Left lung (tissue), 14 donors: ENCODE measurements at places on chromosomes 5 and 9. TPM values are rescaled to one million over a fixed set of nuclear protein-coding genes. Genes with fewer than 3 reads are reported as not detected.
A peak's percentile ranks its signal among the peaks of the same experiment; 100 is the strongest.

TRAF2 gene
- total RNA-seq = 17.2 TPM

- no peaks in the 10 kb centered on the region for H3K27me3 ChIP-seq
- no peak overlapping the region for H3K4me3 ChIP-seq
- no peaks in the 10 kb centered on the region for H3K36me3 ChIP-seq
- DNase-seq = no peak
- H3K4me1 ChIP-seq = peaks cover 19% of the 10 kb centered on the region
Observed at GRCh38 chr9:134053941-134054761, 13.7 kb downstream of the BRD3 start.

CDKN2A gene
- total RNA-seq = 1.6 TPM

DNA sequence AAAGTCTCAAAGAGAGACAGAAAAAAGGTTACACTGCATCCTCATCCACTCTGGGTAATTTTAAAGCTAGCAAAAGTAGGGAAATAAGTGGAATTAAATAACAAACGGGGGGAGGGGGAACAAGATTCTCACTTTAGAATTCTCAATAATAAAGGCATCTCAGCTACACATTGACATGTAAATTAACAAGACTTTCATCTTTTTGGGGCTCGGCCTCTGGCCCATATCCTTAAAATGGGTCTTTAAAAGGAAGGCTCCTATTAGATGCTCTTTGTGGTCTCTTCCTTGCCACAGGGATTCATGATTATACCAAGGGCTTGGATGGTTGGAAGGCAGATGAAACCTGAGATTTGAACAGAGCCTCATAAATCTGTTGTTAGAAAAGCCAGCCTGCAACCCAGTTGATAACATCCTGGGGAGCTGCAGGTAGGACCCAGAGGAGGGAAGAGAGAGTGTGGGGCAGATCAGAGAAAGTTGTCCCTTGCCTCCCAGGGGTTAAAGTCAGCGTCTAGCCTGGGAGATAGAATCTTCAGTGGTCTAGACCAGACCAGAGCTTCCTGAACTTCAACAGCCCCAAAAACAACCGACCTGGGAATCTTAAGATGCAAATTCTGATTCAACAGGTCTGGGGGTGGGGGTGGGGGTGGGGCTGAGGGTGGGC is 135.9 kb downstream of the GCNT1 start:
- peaks cover 28% of the 10 kb centered on the region for H3K4me1 ChIP-seq
- no peak overlapping the region for H3K4me3 ChIP-seq
- no peak for DNase-seq
- no peaks in the 10 kb centered on the region for H3K36me3 ChIP-seq
- H3K27me3 ChIP-seq = no peaks in the 10 kb centered on the region

DNA sequence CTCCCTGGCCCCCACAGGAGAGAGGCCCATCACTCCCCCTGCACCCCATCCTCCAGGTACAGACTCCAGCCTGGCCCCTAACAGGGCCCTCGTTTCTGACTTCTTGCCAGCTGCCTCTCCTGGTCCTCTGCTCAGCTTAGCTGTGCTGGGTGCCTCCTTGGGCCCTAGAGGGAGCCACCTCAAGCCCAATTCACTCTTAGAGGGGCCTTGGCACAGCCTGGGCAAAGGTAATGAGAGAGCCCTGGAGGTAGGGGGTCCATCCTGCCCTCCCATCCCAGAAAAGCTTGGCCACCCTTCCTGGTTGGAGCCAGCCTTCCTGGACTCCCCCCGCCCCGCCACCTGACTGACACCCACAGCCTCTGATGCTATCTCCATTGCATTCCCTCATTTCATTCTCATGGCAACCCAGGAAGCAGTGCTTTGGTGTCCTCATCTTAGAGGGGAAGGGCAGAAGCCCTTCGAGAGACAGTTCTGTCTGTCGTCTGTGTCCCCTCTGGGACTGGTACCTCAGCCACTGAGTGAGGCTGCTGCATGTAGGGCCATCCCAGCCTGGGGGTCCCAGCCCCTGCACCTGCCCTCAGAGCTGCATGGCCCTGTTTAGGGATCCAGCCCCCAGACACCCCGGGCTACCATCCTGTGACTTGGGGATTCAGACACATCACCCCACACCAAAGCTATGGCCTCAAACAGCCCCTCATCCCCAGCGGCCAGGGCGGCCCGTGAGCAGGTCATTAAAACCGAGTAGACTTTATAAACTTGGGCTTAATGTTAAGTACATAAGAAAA is 95.5 kb downstream of the BARX1 start:
- peaks cover 12% of the 10 kb centered on the region for H3K27me3 ChIP-seq
- no peaks in the 10 kb centered on the region for H3K4me1 ChIP-seq
- no peak overlapping the region for H3K4me3 ChIP-seq
- no peak for DNase-seq
- H3K27ac ChIP-seq = no peak overlapping the region

PIP5KL1 gene
- 3.8 TPM for total RNA-seq

- H3K4me1 ChIP-seq = no peaks in the 10 kb centered on the region
- no peaks in the 10 kb centered on the region for H3K36me3 ChIP-seq
- no peak overlapping the region for H3K27ac ChIP-seq
- no peak for DNase-seq
- H3K4me3 ChIP-seq = no peak overlapping the region
Observed at GRCh38 chr5:82364497-82364896, 86.3 kb upstream of the RPS23 start.

ELAVL2 gene
- total RNA-seq = 0.35 TPM

- no peaks in the 10 kb centered on the region for H3K4me1 ChIP-seq
- peaks cover 11% of the 10 kb centered on the region for H3K27me3 ChIP-seq
- DNase-seq = peak; percentile 90
- peak overlapping the region; percentile 81 for H3K27ac ChIP-seq
- peaks cover 19% of the 10 kb centered on the region for H3K36me3 ChIP-seq
Observed at GRCh38 chr5:56950626-56951125, 1.2 kb downstream of the MIER3 start.

DNA sequence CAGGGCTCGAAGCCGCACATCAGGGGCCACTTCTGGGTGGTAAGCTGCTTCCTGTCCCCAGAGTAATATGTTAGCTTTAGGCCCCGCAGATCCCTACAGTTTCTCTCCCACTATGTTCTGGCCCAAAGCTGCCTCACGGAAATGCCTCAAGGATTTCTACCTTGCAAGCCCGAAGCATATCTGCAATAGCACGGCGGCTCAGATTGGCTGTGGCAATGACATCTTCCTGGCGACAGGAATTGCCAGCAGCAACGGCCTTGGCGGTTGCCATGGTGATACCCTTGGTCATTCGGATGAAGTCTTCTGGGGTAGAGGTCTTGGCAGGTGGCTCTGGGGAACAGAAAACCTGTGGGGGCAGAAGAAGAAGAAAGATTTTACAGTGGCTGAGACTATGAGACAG is 10.3 kb upstream of the TPM2 start:
- H3K4me3 ChIP-seq = no peak overlapping the region
- H3K4me1 ChIP-seq = peaks cover 7% of the 10 kb centered on the region
- H3K36me3 ChIP-seq = peaks cover 96% of the 10 kb centered on the region
- H3K27ac ChIP-seq = no peak overlapping the region
- H3K27me3 ChIP-seq = no peaks in the 10 kb centered on the region

GRCh38 chr5:39794513-39795210 is 369.9 kb upstream of the DAB2 start:
- no peak overlapping the region for H3K27ac ChIP-seq
- H3K27me3 ChIP-seq = no peaks in the 10 kb centered on the region
- H3K36me3 ChIP-seq = no peaks in the 10 kb centered on the region
- H3K4me1 ChIP-seq = no peaks in the 10 kb centered on the region
- DNase-seq = no peak
- H3K4me3 ChIP-seq = no peak overlapping the region

STPG3 gene
- total RNA-seq = not detected

SARDH gene
- 3.9 TPM for total RNA-seq

GRCh38 chr5:142722146-142722545 is 36.3 kb upstream of the FGF1 start:
- H3K36me3 ChIP-seq = no peaks in the 10 kb centered on the region
- H3K4me1 ChIP-seq = peaks cover 26% of the 10 kb centered on the region
- no peak for DNase-seq
- no peak overlapping the region for H3K27ac ChIP-seq
- no peak overlapping the region for H3K4me3 ChIP-seq
